Astrocyte of the hippocampus (primary cell): ENCODE measurements at places on chromosomes 6 and 20.

DNA sequence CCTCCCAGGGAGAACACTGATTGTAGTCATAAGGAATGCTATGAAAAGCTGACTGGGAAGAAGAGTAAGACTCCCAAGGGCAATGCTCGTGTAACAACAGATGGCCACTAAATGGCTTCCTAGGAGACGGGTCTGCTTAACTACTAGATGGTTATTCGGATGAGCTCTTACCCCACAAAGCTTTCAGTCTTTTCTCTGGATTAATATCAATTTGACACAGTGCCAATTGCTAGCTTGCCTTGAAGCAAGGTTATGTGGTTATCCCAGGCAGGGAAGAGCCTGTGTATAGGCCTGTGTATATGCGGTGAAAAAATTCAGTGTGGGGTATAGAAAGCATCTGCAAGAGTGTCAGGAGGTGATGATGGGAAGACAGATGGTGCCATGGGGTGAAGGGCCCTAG lies 86.4 kb upstream of the NOX3 start:
- DNase-seq: no peak

- no peak for DNase-seq
These were observed 15.1 kb downstream of the E2F3 start for GRCh38 chr6:20416567-20417345.

DNA sequence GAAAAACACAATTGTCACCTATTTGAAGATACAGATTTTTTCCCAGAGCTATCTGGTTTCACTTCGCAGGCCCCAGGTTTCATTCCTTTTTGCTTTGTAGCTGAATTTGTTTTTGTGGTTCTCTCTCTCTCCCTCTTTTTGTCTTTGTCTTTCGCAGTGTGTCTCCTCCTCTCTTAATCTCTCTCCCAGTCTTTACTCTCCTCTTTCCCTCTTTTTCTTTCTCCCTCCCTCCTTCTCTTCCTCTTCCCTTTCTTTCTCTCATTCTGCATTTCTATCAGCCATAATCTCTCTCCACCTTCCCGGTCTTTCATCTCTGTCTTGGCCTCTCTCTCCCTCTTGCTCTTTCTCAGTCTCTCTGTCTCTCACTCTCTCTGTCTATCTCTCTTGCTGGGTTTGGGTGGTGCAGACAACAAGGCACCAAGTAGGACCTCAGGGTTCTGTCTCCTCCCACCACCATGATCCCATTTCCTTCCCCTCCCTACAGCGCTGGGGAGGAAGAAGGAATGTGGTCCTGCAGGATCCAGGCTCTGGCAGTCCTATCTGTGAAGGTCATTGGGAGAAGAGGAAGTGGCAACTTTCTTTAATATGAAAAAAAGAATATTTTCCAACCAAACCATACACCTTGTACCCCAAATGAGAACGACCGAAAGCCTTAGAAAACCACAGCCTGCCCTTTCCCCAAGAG lies 63.2 kb downstream of the BANF2 start:
- DNase-seq: no peak

DNA sequence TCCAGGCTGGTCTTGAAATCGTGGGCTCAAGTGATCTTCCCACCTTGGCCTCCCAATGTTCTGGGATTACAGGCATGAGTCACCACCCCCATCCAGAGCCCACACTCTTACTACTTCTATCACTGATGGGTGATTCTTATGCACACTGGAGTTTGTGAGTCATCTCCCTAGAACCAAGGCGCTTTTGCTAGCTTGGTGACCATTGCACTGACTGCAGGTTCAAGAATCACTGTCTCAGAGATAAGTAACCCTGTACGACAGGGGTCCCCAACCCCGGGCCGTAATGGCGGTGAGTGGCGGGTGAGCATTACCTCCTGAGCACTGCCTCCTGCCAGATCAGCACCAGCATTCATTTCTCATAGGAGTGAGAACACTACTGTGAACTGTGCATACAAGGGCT lies 118.8 kb downstream of the MAP3K7 start:
- peak; percentile 60 for DNase-seq

DNA sequence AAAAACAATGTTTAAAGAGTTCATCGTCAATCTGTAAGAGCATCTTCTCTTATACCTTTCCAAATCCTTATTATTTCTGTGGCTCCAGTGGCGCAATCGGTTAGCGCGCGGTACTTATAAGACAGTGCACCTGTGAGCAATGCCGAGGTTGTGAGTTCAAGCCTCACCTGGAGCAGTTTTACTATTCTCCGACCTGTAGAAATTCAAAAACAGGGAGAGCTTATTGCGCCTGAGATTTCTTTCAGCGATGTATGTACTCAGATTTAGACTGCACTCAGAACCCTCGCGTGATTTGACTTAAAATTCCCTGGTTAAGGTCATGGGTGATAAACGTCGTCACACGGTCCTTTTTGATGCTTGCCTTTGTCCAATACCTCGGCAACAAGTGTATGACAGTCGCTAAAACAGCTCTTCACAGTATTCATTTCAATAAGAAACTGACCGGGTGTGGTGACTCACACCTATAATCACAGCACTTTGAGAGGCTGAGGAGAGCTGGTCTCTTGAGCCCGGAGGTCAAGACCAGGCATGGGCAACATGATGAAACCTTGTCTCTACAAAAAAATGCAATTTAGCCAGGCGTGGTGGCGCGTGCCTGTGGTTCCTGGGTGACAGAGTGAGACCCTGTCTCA lies 11.9 kb downstream of the GPX5 start:
- DNase-seq: peak; percentile 18

DNA sequence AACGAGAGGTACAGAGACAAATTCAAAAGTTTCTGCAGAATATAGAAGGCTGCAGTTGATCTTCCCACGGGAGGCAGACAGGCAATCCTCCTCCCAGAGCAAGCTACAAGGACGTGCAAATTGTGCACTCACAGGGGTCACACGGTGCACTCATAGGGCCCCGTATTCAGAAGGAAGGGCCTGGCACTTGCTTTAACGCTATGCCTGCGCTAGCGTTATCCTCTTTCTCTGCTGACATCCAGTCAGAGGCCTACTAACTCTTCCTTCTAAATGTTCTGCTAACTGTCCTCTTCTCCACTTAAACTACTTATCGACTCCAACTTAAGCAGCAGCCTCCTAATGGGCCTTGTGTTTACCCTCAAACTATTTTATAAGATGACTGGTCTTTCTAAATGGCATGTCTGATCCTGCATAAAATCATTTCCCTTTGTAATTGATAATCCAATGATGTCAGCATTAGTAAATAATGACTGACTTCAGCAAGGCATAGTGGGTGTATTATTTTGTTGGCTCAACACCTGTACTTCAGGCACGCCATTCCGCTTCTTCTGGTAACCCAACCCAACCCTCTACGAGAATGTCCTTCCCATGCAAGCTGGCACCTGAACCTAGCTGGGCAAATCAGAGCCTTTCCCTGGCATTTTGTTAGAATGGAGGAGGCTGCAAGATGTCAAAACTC lies 2.2 kb downstream of the IFNGR1 start:
- DNase-seq: no peak

DNA sequence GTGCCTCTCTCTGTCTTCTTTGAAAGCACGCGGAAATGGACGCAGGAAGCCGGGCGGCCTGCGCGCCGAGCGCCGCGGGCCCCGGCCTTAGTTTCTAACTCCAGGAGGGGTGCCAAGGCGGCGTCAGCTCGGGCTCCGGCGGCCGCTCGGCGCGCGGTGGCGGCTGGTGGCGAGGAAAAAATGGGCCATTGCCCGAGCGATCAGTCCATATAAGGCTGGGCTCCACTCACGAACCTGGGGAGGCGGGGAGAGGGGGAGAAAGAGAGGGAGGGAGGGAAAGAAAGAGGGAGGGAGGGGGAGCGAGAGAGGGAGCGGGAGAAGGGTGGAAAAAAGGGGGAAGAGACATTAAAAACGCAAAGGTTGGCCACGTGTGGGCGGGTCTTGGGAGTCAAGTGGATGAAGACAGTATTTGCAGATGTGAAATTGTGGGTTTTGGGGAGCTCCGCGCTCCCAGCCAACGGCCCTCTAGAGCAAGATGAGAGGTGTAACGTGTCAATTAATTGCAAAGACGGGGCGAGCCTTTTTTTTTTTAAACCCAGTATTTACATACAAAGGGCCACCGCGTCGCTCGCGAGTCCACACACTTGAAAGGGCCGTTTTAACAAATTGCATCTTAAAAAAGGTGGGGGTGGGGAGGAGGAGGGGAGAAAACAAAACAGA lies at the start of gene NKX2-2:
TSS of gene NKX2-2 (minus strand) at position 184 of the 660 bp plus-strand sequence. CDS start 395 bp downstream, outside the sequence.
- no peak for DNase-seq

- DNase-seq: peak; percentile 4
These were observed 978.5 kb downstream of the TBC1D32 start for GRCh38 chr6:120355822-120356221.

GRCh38 chr6:97703661-97704060 lies 420.6 kb upstream of the MMS22L start:
- DNase-seq: peak; percentile 53

GRCh38 chr20:9156529-9157280 lies 87.8 kb downstream of the PLCB4 start:
- DNase-seq: no peak

DNA sequence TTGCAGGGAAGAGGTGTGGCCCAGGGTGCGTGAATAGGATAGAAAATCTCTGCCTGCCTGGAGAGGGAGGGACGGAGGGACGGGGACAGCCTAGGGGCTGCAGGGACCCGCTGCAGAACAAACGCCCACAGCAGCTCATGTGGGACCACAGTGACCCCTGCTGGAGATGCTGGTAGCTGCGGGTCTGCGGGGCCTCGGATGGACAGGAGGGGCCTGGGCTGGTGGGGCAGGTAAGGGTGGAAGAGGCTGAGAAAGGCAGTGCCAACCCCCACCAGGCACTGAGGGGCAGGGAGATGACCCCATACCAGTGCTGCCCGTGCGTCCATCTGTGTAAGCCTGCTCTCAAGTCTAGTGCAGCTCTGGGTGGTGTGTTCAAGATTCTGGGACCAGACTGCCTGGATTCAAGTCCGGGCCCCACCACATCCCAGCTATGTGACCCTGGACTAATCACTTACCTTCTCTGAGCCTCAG lies 39.4 kb downstream of the KIAA1755 start:
- DNase-seq: peak; percentile 89

GRCh38 chr6:24721461-24722215 lies 2.7 kb upstream of the C6orf62 start:
- no peak for DNase-seq

- DNase-seq: peak; percentile 58
These were observed 51.5 kb downstream of the STK4 start for GRCh38 chr20:45017857-45018256.

- DNase-seq: no peak
These were observed 118.0 kb downstream of the B3GAT2 start for GRCh38 chr6:70838907-70839285.

DNA sequence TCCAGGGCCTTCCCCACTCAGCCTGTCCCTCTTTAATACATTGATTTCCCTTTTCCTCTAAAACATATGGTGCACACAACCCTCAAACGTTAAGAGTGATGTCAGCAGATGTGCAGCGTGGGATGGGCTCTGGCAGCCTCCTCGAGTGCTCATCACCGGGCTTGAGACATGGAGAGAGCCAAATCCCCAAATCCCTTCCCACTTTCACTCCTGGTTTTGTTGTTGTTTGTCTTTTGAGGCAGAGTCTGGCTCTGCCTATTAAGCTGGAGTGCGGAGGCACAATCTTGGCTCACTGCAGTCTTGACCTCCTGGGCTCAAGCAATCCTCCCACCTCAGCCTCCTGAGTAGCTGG lies 5.8 kb upstream of the PLTP start:
- DNase-seq: no peak

- no peak for DNase-seq
These were observed 96.0 kb upstream of the CNKSR3 start for GRCh38 chr6:154606457-154606856.

DNA sequence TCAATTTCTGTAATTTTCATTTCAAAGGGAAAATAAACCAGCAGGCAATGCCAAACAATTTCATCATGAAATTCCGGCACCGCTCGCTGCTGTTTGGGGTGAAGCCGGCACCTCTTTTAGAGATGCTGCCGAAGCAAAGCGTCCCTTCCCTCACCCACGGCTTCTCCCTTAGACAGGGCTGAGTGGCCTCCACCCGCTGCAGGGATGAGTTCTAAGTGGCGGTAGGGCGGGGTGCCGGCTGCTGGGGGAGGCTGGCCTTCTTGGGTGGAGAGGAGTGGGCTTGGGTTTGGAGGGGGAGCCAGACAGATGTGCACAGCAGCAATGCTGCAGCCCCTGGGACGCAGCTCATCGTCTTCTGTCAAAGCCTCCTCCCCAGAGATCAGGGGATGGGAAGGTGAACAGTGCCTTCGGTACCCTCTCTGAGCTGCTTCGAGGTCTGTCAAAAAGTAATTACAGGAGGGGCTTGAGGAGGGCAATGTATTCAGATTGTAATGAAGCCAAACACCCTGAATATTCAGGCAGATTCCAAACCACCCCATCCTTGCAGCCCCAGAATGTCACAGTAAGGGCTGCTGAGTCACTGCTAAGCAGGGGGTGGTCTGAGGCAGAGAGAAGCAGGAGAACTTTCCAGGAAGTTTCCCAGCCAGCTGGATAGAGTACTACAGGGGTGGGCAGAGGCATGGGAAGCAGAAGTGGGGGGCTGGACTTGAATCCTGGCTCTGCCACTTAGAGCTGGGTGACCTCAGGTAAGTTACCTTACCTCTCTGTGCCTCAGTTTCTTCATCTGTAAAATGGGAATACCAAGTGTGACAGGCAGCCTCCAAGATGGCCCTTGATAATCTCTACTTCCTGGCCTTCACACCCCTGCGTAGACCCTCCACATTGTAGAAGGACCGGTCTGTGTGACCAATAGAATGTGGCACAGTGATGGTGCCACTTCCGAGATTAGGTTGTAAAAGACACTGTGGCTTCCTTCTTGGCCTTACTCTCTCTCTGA lies 96.6 kb downstream of the SULF2 start:
- DNase-seq: peak; percentile 69

- DNase-seq: no peak
These were observed 404.0 kb downstream of the SMOC2 start for GRCh38 chr6:168844821-168845609.

- DNase-seq: peak; percentile 42
These were observed 136.3 kb downstream of the ZMYND8 start for GRCh38 chr20:47220161-47220582.

DNA sequence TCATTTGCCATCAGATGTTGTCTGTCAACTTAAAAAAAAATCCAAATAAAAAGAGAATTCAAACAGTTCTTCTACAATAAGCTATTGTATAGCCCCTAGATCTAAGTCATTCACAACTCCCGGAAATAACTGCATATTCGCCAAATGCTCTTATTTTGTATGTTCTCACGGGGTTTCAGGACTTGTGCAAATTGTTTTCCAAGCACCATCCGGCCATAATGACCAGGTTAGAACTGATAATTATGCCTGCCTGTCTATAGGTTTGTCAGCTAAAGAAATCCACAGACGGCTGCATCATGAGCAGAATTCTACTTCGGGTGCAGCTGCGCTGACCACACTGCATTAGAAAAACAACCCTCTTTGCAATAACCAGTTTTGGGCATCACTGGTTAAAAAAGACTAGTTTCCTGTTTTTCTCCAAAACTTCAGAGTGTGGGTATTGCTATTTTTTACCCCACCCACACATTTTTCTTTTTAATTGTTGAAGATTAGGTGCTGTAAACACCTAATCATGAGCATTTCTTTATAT lies 87.7 kb downstream of the HIVEP2 start:
- no peak for DNase-seq

- DNase-seq: no peak
These were observed 95.2 kb downstream of the TFAP2C start for GRCh38 chr20:56724241-56724757.
